ENCODE measurements at places on chromosomes 5 and 9.

GRCh38 chr9:108709126-108709525 lies 146.7 kb downstream of the ACTL7B start:
- DNase-seq = no peak

DNA sequence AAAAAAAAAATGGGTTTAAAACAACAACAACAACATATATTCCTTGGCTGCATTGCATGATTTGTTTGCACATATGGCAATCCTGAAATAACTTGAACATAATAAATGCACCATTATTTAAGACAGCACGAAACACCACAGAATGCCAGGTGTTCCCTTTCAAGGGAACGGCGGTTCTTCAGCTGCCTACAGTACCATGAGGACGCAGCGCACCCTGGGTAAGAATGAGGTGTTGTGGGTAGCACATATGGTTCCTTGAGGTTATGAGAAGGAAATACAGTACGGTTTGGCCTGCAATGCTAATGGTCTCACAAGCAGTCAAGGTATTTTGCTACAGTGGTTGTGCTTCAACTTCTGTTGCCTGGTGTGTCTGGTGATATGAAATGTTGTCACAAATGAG lies 174.8 kb downstream of the SLC12A2 start:
- no peak for DNase-seq

DNA sequence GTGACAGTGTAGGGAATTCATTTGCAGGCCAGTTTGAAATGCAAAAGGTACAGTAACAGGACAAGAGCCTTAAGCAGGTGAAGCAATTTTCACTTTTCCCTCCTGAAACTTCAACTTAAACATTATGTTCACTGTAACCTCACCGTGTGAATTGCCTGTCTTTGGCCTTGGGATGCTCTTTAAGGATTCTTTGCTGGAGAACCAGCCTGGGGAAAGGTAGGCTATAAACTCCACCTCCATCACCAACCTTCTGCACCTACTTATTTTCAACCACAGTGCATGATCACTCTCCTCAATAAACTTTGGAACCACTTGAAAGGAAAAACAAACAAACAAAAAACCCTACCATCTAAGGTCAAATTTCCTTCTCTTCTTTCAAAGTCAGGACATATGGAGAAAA lies 300.5 kb downstream of the TLE1 start:
- no peak for DNase-seq

DNA sequence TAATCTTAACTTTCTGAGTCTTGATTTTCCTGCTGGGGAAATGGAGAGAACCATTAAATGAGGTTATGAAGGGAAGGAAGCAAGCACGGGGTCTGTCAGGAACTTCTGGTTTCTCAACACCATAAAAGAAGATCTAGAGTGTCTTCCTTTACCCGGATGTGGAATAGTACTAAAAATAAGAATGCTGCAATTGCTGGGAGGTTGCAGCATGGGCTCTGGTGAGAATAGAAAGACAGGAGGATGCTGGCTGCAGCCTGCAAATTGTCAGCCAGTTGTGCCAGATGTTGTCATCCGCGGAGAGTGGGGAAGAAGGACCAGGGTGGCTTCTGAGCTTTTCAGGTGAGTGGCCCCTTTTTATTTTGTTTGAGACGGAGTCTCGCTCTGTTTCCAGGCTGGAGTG lies 69.3 kb upstream of the STC2 start:
- DNase-seq = no peak

DNA sequence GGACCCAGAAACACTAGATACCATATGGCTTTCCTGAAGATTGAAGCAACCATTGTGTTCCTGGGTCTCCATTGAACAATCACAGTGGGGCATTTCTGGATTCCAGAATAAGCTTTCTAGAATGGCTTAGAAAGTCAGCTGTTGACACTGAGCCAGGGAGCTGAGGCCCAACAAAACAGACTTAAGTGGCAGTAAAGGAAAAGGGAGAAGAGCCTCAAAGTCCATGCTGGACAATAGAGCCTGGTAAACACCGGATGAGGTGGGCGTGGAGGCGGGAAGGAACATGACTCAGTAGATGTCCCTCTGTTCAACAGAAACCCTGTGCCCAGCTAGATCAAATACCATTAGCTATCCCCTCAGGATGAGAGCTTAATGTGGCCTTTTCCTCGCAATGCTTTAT lies 14.8 kb downstream of the SPARC start:
- no peak for DNase-seq

DNA sequence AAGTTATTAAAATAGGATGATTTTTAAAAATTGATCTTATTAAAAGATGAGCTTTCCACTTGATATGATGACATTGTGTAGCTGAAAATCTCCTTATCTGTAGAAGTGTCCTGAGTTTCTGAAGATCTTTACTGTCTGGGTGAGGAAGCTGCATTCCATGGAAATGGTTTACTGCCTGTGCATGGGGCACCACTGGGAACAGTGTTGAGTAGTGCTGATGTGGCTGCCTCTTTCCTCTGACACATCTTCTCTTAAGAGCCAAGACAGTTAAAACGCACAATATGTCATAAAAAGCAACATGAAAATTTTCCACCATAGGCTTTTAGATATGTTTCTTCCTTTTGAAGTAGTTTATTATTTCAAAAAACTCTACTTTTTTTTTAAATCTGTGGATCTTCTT lies 24.6 kb downstream of the SECISBP2 start:
- DNase-seq = no peak

DNA sequence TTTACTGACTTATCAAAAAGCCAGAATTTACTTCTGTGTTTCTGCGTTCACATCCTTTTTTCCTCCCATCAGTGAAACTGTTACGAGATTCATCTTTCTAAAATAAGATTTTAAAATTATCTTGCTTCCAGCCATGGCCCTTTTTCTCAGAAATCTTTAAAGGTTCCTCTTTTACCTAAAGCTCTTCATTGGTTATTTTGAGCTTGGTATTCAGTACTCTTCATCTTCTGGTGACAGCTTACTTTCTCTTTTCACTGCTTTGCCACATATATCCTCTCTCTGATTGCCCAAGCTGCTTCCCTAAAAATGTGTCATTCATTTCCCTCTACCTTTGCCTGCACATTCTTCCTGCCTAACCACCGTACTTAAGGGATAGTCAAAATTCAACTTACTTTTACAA lies 32.3 kb downstream of the TGFBR1 start:
- DNase-seq = no peak

GRCh38 chr9:95157481-95158151 lies 159.9 kb downstream of the FANCC start:
- peak; percentile 82 for DNase-seq

GRCh38 chr5:100771181-100771580 lies 131.9 kb downstream of the ST8SIA4 start:
- no peak for DNase-seq

GRCh38 chr5:37247036-37247435 lies 2.1 kb downstream of the CPLANE1 start:
- DNase-seq = no peak

All from SJCRH30 (cell line).